ENCODE measurements at places on chromosomes 1 and 21.

DNA sequence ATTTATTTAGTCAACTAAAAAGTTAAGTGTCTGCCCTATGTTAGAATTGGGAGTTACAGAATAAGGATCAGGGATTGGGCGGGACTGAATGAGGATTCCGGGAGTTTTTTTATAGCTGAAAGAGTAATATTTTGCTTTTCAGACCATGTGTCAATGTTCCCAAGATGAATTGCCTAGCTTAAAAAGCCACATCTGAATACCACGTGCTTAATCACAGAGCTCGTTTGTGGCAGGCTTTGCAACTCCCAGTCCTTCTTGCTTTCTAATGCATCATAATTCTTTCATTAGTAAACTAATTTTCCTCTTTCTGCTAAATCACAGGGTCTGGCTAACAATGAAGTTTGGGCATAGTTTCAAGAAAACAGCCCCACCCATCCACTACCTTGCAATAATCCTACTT lies 4.2 kb upstream of the BCL10 start:
- DNase-seq: no peak

DNA sequence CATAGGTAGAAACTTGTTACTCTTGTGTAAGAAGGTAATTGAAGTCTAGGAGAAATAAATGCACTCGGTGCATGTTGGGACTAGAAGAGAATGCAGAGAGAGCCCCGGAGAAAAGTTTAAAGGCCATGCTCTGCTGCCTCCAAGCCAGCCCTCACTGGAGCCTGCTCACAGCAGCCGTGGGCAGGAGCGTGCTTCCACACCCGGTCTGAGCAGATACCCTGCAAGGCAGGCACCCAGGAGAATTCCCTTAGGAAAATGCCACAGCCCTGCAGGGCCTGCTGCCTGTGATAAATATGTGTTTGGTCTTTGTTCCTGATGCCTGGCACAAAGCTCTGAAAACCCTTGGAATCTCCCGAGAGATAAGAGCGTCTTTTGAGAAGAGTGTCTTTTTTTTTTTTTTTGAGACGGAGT lies 22.8 kb downstream of the C2CD2 start:
- no peak for DNase-seq

- DNase-seq: no peak
These were observed 6.0 kb downstream of the RGL1 start for GRCh38 chr1:183810756-183811544.

DNA sequence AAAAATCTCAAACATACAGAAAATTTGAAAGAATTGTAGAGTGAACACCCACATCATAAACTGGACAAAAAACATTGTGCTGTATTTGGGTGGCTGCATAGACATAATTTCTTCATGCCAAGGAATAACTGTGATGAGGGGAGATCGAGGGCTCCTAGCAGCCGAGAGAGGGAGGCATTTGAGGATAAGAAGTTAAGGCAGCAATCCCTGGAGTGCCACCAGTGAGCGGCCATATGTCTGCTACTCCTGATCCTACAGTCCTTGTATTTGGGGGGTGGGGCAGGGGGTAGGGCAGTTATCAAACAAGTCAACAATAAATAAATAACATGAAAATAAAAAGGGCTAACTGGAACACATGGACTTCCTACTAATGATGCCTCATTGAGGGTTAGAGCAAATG lies 54.5 kb downstream of the ATP5PO start:
- no peak for DNase-seq

DNA sequence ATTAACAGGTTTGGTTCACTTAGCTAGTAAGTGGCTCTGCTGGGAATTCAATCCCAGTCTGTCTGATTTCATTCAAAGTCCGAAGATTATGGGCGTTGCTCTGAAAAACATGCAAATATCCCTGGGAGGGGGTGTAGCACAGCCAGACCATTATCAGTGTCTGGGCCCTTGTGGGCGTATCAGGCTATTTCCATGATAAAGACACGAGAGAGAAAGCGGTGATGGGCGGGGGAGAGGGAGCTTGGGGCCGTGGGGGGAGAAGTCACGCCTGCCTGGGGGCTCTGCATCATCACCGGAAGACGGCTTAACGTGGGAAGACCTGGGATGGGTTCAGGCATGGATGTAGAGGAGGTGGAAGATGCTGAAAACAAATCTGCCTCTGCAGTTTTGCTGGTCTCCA lies 25.8 kb downstream of the IL6R start:
- no peak for DNase-seq

All from progenitor cell of endocrine pancreas (in vitro differentiated cells).